PC-9 (cell line): ENCODE measurements at places on chromosomes 5 and 9. TPM values are rescaled to one million over a fixed set of nuclear protein-coding genes. Genes with fewer than 3 reads are reported as not detected.
A peak's percentile ranks its signal among the peaks of the same experiment; 100 is the strongest.

Gene CLTA
- total RNA-seq: 146 and 164 TPM in 2 replicates

Gene LMX1B
- total RNA-seq: not detected in 2 replicates

Gene ARHGEF28
- 62.5 and 77.5 TPM in 2 replicates for total RNA-seq

Gene FBP2
- total RNA-seq: not detected in 2 replicates

Gene NTRK2
- total RNA-seq: not detected in 2 replicates

Gene CHSY3
- 0.17 and 0.33 TPM in 2 replicates for total RNA-seq

Gene SPINK7
- not detected in 2 replicates for total RNA-seq

Gene COL15A1
- not detected in 2 replicates for total RNA-seq

Gene CFAP157
- total RNA-seq: 0.65 and 0.68 TPM in 2 replicates

Gene PCDHGA8
- total RNA-seq: not detected in 2 replicates

DNA sequence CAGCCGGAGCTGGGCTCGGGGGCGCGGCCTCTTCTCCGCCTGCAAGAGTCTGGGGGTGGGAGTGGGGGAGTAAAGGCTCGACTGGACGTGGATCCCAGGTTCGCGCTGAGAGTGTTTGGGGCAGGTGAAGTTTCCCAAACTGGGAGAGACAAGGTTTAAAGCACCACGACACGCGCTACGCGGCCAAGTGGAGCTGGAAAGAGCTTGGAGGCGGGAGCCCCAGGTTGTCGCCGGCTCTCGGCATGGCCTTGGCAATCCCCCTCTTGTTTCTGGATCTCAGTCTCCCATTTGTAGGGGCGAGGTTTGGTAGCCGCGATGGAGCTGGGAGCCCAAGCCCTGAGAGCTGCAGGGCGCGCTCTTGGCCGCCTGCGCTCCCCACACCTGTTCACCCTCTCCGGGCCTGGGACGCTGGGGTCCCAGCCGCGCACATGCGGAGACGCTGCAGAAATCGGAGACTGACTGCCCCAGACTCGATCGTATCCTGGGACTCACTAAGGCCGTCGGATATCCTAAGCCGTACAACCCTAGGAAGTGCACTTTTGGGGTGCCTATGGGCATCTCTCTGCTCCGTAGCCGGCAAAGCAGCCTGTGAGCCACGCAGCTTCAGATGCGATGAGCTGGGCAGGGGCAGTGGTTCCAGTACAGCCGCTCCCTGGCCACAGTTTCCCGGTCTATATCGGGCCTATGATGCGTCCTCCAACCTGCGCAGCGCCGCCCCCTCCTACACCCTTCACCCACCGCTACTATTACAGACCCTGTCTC lies 937 bp downstream of the TMOD1 start:
- DNase-seq: no peak

- no peak for DNase-seq
Measured at GRCh38 chr5:10250806-10251276, 761 bp downstream of the CCT5 start.

GRCh38 chr9:119662329-119662728 lies 293.1 kb upstream of the BRINP1 start:
- DNase-seq: no peak

GRCh38 chr5:142925795-142926194 lies 155.6 kb downstream of the ARHGAP26 start:
- no peak for DNase-seq

DNA sequence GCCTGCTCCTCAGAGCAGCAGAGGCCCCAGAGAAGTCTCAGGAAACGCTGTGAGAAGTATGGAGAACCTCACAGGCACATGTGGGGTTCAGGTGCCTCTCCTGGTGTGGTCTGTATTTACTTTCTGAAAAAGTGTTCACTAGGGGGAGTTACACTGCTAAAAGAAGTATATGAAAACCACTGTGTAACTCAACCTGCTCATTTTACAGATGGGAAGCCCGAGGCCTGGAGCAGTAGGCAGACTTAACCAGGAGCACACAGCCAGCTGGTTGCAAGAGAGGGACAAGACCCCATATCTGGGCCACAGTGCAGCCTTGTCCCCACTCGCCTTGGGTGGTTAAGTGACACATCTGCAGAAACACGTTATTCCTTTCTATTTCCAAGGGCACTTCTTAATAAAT lies 112.8 kb upstream of the SAP30L start:
- DNase-seq: no peak

DNA sequence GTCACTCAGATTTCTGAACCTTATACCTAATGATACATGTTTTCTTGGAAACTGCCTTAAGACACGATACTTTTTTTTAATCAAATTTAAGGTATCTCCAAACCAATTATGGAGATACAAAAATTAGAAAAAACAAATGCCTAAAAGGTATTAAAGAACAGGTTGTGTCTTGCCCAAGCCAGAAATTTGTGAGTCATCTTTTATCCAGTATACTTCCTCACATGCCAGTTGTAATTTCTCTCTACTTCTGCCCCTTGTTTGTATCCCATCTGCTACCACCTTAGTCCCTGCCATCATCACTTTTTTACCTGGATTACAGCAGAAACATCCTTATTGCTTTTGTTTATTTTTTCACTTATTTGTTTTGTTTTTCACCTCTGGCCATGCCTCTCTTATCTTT lies 571.2 kb upstream of the DAB2 start:
- no peak for DNase-seq

- no peak for DNase-seq
Measured at GRCh38 chr5:139763930-139764791, 31.4 kb upstream of the PSD2 start.

- no peak for DNase-seq
Measured at GRCh38 chr5:10376544-10376943, 23.0 kb downstream of the MARCHF6 start.

DNA sequence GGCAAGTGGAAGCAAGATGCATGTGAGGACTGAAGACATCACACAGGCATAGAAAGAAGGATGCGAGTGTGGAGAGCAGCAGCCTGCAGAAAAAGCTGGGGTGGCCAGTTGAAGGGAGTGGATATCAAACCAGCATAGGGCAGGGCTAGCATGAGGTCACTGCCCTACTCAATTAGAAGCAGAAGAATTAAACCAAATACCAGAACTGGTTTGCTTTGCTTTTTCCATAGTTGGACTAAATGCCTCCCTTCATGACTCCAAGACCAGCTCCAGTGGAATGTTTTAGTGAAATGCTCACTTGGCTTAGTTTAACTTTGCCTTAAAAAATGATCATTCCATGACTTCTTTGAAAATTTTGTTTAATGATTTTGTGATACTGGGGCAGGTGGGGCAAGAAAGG lies 45.8 kb downstream of the TMEM167A start:
- no peak for DNase-seq

GRCh38 chr9:70679845-70680244 lies 265.4 kb upstream of the KLF9 start:
- no peak for DNase-seq

GRCh38 chr5:175335691-175336090 lies 108.3 kb downstream of the DRD1 start:
- DNase-seq: no peak

DNA sequence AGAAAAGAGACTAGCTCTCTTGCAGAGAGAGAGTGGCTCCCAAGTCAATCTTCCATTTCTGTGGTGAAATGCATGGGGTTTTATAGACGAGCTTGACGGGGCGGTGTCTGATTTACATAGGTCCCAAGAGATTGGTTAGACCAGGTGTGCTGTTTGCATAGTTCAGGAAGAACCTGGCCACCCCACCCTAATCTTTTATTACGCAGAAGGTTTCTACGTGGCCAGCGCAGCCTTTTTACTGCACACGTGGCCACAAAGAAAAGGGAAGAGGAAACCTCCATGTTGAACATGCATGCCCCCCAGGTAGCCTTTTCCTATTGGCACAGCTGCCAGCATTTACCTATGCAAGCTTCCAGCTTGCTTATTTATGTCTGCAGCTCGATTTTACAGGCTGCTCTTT lies 92.1 kb downstream of the CAVIN4 start:
- DNase-seq: no peak

DNA sequence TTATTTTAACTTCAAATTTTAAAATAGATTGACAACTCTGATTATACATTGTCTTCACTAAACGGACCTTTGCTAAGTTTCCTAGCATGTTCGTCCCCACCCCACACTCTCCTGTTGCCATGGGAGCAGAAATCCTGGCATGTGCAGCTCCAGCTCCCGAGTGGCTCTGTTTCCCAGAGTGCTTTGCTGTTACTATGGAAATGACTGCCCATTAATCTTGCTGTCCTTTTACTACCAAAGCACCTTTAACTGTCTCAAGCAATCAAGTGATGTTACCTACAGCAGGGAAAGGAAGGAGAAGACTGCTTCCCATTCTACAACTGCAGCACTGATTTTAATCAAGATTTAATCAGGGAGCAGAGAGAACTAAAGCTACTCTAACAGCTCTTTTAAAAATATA lies 212.0 kb upstream of the KIF2A start:
- no peak for DNase-seq

DNA sequence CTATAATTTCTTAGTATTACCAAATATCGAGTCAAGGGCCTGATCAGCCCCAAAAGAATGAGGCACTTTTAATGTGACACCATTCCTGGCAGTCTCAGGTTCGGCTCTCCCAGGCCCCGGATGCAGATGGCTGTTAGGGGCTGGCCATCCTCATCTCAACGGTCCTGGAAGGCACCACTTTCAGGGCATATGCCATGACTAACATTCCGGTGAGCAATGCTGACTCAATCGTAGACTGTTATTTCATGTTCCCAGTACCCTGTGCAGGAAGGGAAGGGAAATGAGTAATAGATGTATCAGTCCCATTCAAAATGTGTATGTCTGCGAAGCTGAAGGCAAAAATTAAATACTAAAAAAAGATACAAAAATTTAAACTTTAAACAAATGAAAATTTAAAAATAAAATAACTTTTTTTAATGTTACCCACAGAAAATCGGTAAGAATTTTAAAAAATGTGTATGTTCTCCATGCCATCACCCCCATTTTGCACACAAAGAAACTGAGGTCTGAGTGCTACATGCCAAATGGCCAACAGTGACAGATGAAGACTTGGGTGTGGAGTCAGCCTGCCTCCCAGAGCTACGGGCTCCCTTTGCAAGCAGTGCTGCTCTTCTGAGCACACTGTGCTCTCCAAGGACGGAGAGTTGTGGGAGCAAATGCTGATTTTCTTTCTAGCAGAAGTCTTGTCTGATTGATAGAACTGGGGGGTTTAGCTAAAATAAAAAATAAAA lies 79.0 kb downstream of the GLDC start:
- DNase-seq: peak; percentile 43

GRCh38 chr5:35405938-35406337 lies 175.7 kb upstream of the PRLR start:
- no peak for DNase-seq

- DNase-seq: no peak
Measured at GRCh38 chr5:68960456-68960855, 133.4 kb upstream of the SLC30A5 start.

DNA sequence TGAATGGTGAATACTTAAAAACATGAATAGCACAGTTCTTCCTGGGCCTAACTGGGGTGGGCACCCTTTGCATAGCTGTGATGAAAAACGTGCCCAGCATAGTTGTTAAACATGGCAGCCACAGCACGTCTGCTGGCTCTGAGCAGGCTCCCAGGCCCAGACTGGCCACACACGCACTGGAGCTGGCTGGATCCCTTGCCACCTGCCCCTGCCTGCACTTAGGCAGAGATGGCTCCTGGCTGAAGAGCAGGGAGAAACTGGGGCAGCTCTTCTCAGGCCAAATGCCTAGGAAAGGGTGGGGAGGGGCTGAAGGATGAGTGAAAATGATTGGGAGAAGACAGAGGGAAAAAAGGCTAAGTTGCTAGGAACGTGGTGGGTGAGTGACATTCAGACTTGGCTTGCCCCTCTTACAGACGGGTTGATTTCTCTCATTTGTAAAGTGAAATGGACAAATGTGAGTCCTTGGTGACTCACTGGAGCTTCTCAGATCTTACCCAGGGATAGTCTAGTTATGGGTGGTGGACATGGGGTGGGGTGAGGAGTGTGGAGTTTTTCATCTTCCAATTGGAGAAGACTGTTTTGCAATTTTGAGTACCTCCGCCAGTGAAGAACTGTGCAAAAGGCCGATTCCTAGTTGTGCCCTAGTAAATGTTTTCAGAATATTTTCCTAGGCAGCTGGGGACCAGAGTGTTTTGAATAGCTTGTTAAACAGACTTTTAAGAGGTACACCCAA lies 42.4 kb downstream of the TRIO start:
- peak; percentile 92 for DNase-seq

DNA sequence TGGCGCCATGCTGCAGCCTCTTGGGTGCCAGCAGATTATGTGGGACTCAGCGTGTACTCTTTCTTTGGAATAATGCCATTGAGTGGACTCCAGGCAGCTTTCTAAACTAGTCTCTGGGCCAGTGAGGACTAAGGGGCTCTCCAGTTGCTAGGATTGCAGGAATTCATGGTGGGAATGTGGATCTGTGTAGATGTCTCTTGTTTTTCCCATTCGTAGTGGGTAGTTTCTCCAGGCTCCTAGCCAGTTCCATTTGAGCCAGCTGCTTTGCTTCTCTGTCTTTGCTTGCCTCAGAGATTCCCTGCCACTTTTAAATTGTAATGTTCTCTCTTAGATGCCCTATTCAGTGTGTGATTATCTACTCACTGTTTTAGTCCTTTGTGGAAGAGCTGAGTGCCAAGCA lies 42.6 kb downstream of the SLF1 start:
- DNase-seq: no peak

GRCh38 chr5:176550275-176550831 lies 1.2 kb downstream of the CDHR2 start:
- no peak for DNase-seq

GRCh38 chr5:62395210-62395950 lies 8.3 kb downstream of the DIMT1 start:
- DNase-seq: no peak

DNA sequence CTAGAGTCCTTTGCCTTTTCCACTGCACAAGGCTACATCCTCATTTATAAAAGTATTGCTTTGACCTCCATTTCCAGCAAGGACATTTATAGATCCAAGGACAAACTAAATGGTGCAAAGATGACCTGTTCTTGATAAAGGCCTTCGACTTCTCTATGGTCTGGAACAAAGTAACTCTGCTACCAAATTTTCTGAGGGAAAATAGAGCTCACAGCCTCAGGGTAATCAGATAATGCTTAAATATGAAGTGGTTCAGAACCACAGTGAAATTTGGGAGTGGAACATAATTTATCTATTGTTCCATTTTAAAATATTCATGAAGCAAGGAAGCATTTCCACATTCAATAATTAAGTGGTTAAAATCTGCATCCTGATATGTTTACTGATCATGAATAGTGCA lies 137.5 kb downstream of the TTLL11 start:
- no peak for DNase-seq

- peak; percentile 56 for DNase-seq
Measured at GRCh38 chr5:154406231-154406630, 39.6 kb upstream of the SAP30L start.

GRCh38 chr9:113946496-113947115 lies 70.5 kb downstream of the ZNF618 start:
- DNase-seq: no peak
